ENCODE measurements at places on chromosomes 11 and 22. TPM values are rescaled to one million over a fixed set of nuclear protein-coding genes. Genes with fewer than 3 reads are reported as not detected.

The MYRF gene
- total RNA-seq: 1.2 TPM

The CALCB gene
- not detected for total RNA-seq

The F2 gene
- total RNA-seq: not detected

The OR52E4 gene
- not detected for total RNA-seq

The IGHMBP2 gene
- total RNA-seq: 11.1 TPM

The GALNT18 gene
- 15.0 TPM for total RNA-seq

The LIF gene
- total RNA-seq: not detected

The RFPL2 gene
- 0.49 TPM for total RNA-seq

The OR52I1 gene
- total RNA-seq: not detected

The GNB1L gene
- total RNA-seq: 3.4 TPM

The MRGPRX3 gene
- 0.25 TPM for total RNA-seq

The FAM180B gene
- 0.25 TPM for total RNA-seq
